CD14-positive monocyte (primary cell): ENCODE measurements at places on chromosomes 3 and 15. TPM values are rescaled to one million over a fixed set of nuclear protein-coding genes. Genes with fewer than 3 reads are reported as not detected.

The CSPG4 gene
- not detected for polyA plus RNA-seq

The NR2E3 gene
- not detected for polyA plus RNA-seq

The C3orf52 gene
- polyA plus RNA-seq: not detected

The UBAP1L gene
- polyA plus RNA-seq: not detected

The LEKR1 gene
- polyA plus RNA-seq: 0.51 TPM

The SMAD6 gene
- 0.31 and 0.55 TPM in 2 replicates for polyA plus RNA-seq

The CAMP gene
- polyA plus RNA-seq: 3.4 TPM

DNA sequence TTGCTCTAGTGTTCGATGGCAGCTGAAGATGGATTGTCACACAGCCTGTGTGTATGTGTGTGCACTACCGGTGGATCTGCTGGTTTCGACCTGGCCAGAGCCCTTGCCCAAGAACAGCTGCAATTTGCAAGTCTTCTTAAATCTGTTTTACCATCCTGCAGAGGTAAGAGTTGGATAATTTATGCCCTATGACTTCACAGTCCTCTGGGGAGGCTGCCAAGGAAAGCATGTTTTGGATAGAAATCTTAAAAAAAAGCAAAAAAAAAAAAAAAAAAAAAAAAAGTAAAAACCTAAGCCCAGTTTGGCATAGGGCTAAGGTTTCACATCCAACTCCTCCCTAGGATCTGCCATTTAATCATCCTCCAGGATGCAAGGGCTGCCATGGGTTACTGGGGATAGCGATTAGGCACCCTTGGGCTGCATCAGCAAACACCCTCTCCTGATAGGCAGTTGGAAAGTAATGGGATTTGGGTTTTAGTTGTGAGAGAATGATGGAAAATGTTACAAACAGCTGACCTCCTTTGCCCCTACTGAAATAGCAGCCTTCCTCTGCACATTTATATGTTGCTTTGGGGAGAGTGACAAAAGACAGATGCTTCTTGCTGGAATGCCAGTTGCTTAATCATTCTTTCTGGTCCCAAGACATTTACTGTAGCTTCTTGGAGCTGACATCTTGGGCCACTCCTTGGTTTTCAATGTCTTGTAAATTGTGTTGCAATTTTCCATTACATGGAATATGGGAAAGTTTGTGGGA lies 35.4 kb downstream of the CD200R1L start:
- H3K4me1 ChIP-seq: peaks cover 54% of the 10 kb centered on the region
- no peak overlapping the region for H3K27ac ChIP-seq
- H3K4me3 ChIP-seq: no peak overlapping the region

DNA sequence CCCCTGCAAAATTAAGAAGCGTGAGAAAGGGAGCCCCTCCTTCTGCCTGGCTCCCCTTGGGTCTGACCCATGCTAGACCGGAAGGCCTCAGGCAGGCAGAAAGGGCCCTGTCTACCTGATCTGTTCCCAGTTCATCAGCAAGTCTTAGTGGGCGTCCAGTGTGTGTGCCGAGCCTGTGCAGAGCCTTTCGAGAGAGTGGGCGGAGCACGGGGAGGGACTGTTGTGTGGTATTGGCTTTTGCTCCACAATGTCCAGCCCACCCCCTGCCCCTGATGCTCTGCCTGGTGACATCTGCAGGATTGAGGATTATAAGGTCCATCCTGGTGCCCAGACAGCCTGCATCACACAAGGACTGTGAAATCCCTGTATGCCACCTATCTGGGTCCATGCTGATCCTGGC lies 82.9 kb downstream of the CHDH start:
- no peaks in the 10 kb centered on the region for H3K36me3 ChIP-seq
- no peaks in the 10 kb centered on the region for H3K27me3 ChIP-seq
- H3K27ac ChIP-seq: no peak overlapping the region
- H3K4me3 ChIP-seq: no peak overlapping the region

DNA sequence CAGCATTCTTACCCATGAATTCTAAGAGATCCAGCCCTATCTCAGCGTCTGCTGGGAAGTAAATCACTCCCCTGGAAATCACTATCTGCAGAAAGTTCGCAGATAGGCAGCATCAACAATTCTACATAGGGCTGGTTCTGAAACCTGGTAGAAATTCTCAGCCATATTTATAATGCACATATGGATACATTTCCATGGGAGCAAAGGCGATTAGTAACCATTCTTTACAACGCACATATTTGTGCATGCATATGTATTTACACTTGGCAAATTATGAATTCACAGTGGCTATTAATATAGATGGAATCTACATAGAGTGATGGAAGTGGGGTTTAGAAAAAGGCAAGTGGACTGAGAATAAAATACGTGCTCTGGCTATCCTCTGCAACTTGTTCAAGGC lies 128.0 kb upstream of the FOXB1 start:
- no peaks in the 10 kb centered on the region for H3K36me3 ChIP-seq
- H3K4me1 ChIP-seq: no peaks in the 10 kb centered on the region
- no peak overlapping the region for H3K4me3 ChIP-seq
- H3K27me3 ChIP-seq: no peaks in the 10 kb centered on the region

DNA sequence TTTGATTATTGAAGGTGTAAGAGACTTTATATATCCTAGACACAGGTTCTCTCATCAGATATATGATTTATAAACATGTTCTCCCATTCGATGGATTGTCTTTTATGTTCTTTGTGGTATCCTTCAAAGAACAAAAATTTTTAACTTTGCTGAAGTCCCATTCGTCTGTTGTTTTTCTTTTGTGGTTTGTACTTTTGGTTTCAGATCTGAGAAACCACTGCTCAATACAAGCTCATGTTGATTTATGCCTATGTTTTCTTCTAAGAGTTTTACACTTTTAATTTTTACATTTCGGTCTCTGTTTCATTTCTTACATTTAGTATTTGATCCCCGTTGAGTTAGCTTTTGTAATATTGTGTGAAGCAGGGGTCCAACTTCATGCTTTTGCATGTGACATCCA lies 103.3 kb upstream of the SPRED1 start:
- H3K4me3 ChIP-seq: no peak overlapping the region
- no peaks in the 10 kb centered on the region for H3K4me1 ChIP-seq
- H3K36me3 ChIP-seq: no peaks in the 10 kb centered on the region
- H3K27me3 ChIP-seq: no peaks in the 10 kb centered on the region
- no peak for DNase-seq

DNA sequence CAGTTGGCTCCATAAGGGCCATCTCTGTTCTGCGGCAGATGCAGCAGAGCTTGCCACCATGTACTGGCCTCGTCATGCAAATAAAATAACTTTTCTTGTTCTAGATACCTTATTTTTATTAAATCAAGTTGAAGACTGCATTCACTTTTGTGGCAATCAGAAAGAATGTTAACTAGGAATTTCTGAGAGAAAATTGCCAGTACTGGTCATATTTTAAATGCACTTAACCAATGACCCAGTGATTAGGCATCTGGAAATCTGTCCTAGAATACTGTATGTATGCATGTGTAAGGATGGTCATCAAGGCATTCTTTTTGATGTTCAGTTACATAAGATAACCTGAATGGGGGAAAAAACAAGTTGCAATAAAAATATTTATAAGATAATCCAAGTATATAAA lies 34.2 kb upstream of the CSPG5 start:
- no peaks in the 10 kb centered on the region for H3K27me3 ChIP-seq
- no peak for DNase-seq
- H3K27ac ChIP-seq: no peak overlapping the region
- peaks cover 68% of the 10 kb centered on the region for H3K36me3 ChIP-seq
- H3K4me3 ChIP-seq: no peak overlapping the region

- DNase-seq: no peak
- no peaks in the 10 kb centered on the region for H3K27me3 ChIP-seq
- H3K4me3 ChIP-seq: no peak overlapping the region
- no peaks in the 10 kb centered on the region for H3K36me3 ChIP-seq
- no peak overlapping the region for H3K27ac ChIP-seq
These were observed 222.7 kb downstream of the XXYLT1 start for GRCh38 chr3:195048059-195048905.

DNA sequence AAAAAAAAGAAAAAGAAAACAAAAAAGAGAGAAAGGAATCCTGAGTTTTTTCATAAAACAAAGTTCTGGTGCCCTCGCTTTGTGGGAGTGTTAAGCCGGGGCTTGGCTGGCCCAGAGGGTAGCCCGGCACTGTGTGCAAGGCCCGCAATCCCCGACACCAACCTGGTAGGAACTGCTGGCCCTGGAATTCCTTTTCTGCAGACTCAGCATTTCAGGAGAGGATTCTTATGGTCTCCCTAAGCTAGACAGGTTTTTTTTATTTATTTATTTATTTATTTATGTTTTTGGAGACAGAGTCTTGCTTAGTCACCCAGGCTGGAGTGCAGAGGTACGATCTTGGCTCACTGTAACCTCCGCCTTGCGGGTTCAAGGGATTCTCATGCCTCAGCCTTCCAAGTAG lies 238.8 kb downstream of the PDCD6IP start:
- H3K27ac ChIP-seq: no peak overlapping the region
- H3K4me1 ChIP-seq: no peaks in the 10 kb centered on the region
- no peak for DNase-seq
- no peaks in the 10 kb centered on the region for H3K27me3 ChIP-seq
- no peak overlapping the region for H3K4me3 ChIP-seq

DNA sequence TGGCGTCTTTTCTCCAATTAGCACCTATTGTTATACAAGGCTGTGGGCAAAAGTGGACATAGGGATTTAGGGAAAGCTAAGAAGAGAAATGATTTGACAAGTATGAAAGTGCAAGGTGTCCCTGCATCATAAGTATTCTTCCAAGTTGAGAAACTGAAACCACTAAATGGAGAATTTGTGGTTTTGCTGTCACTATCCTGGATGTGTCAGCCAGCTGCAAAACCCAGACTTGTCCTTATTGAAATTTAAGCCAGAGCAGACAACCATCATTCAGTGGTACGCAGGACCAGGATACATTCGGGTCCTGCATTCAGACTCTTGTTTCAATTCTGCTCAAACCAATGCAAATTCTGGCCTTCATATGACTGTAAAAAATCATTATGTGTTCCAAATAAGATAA lies 384.8 kb upstream of the TGFBR2 start:
- peak; percentile 63 for DNase-seq
- H3K27ac ChIP-seq: no peak overlapping the region
- H3K4me1 ChIP-seq: peaks cover 25% of the 10 kb centered on the region
- no peaks in the 10 kb centered on the region for H3K27me3 ChIP-seq

GRCh38 chr3:177102553-177102952 lies 94.7 kb downstream of the TBL1XR1 start:
- DNase-seq: no peak
- H3K36me3 ChIP-seq: no peaks in the 10 kb centered on the region
- no peak overlapping the region for H3K27ac ChIP-seq
- H3K27me3 ChIP-seq: no peaks in the 10 kb centered on the region
- H3K4me3 ChIP-seq: no peak overlapping the region
- H3K4me1 ChIP-seq: no peaks in the 10 kb centered on the region

DNA sequence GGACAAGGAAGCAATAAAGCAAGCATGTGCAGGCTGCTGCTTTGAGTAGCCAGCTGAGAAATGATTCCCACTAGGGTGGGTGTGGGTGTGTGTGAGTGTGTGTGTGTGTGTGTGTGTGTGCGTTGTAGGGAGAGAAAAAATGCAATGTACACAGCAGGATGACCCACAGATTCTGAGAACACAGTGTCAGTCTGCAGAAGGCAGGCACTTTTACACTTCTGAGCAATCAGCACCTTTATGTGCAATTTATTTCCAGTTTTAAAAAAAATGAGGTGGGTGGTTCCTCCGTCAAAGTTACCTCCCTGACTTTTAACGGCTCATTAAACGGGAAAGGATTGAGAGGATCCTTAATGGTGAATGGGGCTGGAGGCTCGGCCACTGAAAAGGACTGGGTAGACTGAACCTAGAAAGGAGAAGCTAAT lies 38.5 kb upstream of the LIPC start:
- H3K36me3 ChIP-seq: no peaks in the 10 kb centered on the region
- no peaks in the 10 kb centered on the region for H3K4me1 ChIP-seq
- H3K27ac ChIP-seq: no peak overlapping the region

DNA sequence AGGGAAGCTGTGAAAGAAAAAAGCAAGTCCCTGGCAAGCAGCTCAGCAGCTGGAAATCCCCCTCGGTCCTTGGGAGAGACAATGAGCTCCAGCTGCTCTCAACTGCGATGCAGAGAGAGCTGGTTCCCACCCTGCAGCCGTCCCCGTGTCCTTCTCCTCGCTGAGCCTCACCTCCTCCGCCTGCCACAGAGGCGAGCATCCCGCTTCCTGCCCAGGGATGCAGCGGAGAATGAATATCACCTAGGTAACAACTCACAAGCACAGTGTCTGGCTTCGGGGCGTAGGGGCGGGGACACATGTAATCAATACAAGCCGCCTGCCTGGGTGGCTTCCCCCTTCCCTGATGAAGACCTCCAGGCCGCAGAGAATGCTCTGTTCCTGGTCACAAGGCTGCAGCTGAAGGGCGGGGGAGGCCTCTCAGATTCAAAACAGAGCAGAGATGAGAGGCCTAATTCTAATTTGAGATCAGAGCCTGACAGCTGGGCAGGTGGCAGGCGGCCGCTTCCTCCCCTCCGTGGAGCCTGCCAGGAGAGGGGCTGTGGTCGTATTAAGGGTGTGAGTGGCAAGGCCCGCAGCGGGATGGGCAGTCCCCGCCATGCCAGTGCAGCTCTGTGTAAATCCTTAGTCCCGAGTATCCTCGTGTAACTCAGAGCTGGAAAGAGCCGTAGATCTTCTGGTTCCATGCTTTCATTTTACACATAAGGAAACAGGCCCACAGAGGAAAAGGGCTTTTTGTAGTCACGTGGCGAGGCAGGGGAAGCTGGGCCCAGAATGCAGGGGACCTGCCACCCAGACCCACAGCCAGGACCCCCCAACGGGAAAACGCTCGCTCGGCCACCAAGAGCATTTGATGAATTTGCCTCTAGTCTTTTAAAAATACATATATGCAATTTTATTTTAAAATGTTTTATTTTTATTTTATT lies 24.3 kb downstream of the ZDHHC19 start:
- H3K4me1 ChIP-seq: peaks cover 38% of the 10 kb centered on the region
- no peaks in the 10 kb centered on the region for H3K36me3 ChIP-seq
- no peak overlapping the region for H3K4me3 ChIP-seq
- H3K27me3 ChIP-seq: no peaks in the 10 kb centered on the region

DNA sequence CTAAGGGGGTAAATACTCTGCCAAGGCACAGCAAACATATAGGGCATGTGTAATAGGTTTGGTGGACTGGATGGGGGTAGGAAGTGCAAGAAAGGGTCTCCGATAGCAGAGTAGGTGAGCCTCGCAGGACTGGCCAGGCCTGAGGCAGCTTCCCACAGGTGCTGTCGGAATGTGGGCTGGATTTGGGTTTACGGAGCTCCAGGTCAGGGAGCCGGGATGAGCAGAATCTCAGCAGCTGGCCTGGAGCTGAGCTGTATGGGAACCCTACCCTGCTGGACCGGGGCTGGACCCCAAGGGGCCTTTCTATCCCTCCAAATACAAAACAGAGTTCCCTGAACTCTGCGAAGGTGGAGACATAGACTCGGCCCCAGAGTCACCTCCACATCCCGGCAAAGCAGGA lies 15.0 kb downstream of the KLF15 start:
- no peaks in the 10 kb centered on the region for H3K27me3 ChIP-seq
- H3K36me3 ChIP-seq: no peaks in the 10 kb centered on the region
- DNase-seq: no peak
- H3K27ac ChIP-seq: no peak overlapping the region
- no peak overlapping the region for H3K4me3 ChIP-seq

DNA sequence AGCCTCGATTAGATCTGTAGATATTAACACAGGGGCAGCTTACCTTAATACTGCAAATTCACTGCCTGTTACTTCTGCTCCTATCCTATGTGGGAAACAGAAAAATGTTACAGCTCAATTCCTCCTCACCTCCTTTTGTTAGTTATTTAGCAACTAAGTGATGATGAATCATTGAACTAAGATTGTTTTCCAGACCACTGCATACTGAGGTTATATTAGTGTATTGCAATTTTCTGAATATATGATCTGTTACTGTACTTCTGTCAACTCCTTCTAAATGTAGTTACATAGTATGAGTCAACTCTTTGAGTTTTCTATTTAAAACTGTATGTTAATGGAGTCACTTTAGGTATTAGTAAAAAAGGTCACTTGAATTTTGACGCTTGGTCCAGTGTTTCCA lies 331.5 kb upstream of the SLCO3A1 start:
- H3K36me3 ChIP-seq: no peaks in the 10 kb centered on the region
- peaks cover 4% of the 10 kb centered on the region for H3K4me1 ChIP-seq
- DNase-seq: no peak
- H3K4me3 ChIP-seq: no peak overlapping the region
